Stimulated activated CD4-positive, alpha-beta T cell treated with anti-CD3 and anti-CD28 coated beads, Interleukin-15, amount 100 ng/mL, for 1 hour (primary cell): ENCODE measurements at places on chromosomes 7 and 10.

- no peak for DNase-seq
These were observed 4.9 kb downstream of the CYP2W1 start for GRCh38 chr7:987909-988308.

- no peak for DNase-seq
These were observed 27.3 kb downstream of the SGMS1 start for GRCh38 chr10:50596456-50596855.

DNA sequence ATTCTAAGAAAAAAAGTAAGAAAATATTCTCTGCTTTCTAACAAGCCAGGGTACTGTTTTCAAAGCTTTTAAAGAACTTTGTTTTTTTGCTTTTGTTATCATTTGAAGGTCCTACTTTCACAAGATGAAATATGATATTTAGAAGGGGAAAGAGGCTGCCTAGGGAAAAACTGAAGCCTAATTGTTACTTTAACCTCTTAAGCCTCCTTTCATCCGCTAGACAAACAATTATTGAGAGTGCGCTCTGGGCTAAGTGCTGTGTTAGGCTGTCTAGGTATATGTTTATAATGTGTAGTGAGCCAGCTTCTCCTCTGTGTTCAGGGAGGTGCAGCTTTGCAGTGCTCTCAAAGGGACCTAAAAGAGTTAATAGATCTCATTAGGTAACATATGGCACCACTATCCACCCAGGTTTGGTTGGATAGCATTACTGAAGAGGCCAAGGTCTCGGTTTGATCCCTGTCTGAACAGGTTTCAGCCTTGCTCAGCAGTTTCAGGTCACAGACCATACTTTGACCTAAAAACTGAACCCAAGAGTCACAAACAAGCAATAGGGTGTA, 17.9 kb downstream of the PDK4 start:
- no peak for DNase-seq

- no peak for DNase-seq
These were observed 159.9 kb upstream of the CDCA7L start for GRCh38 chr7:22105550-22105949.

DNA sequence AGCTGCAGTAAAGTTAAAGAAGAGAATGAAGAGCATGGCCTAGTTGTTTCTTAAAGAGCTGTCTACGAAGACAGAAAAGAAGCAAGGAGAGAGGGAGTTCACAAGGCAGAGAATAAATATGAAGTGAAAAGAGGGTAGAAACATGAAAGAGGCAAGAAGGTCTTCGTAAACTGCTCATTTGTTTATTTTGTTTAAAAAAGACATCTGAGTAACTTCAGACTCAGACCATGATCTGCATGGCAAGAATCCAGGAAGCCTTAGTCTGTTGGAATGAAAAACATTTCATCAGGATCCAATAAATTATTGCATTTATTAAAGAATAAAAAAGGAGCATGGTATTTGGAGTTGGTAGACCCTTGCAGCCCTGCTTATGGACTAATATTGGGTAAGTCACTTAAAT, 151.1 kb downstream of the SEM1 start:
- DNase-seq, result no peak
